Lung (tissue), 17 donors: ENCODE measurements at places on chromosomes 12 and 14. TPM values are rescaled to one million over a fixed set of nuclear protein-coding genes. Genes with fewer than 3 reads are reported as not detected.

GRCh38 chr12:82517808-82518207 is 159.5 kb downstream of the METTL25 start:
- no peaks in the 10 kb centered on the region for H3K4me1 ChIP-seq
- H3K36me3 ChIP-seq = no peaks in the 10 kb centered on the region
- no peak overlapping the region for H3K27ac ChIP-seq
- DNase-seq = no peak
- H3K4me3 ChIP-seq = no peak overlapping the region

DNA sequence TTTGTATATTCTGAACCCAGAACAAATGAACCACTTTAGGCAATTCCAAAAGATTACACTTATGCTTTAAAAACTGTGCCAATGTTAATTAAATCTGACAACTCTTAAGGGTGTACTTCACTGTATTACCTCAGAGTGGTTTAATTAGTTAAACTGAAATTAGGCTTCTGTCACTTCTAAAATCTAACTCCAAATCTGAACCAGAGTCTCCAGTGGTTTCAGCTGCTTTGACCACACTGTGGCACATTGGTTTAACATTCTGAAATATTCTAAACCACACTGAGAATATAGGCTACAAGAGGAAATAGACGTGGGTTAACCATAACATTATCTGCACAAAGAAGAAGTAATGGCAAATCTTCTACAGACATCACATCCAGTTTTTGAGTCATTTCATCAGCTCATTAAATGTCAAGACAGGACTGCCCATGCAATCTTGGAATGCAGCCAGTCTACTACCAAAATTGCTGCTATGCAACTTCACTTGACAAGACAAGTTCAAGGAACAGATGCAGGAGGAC is 94.8 kb downstream of the LRP6 start:
- no peaks in the 10 kb centered on the region for H3K27me3 ChIP-seq
- H3K36me3 ChIP-seq = no peaks in the 10 kb centered on the region
- no peak for DNase-seq
- peaks cover 3% of the 10 kb centered on the region for H3K4me1 ChIP-seq

The TMTC1 gene
- total RNA-seq = 4.0 TPM

- H3K27me3 ChIP-seq = no peaks in the 10 kb centered on the region
- H3K27ac ChIP-seq = no peak overlapping the region
- no peak overlapping the region for H3K4me3 ChIP-seq
- H3K36me3 ChIP-seq = no peaks in the 10 kb centered on the region
These were observed 542.0 kb downstream of the SNAPC1 start for GRCh38 chr14:62304257-62304656.

DNA sequence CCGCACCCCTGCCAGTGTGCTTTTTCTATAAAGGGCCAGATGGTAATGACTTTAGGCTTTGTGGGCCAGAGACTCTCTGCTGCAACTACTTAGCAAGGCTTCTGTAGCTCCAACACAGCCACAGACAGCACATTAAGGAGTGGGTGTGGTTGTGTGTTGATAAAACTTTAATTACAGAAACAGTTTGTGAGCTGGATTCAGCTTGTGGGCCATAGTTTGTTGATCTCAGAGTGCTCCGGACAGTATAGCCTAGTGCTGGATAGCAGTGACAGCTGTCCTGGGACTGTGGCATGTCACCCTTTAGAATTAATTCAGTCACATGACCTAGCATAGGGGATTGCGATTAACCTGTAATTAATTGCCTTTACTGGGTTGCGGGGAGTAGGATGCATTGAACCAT is 109.7 kb downstream of the ZNF664 start:
- no peaks in the 10 kb centered on the region for H3K36me3 ChIP-seq
- DNase-seq = no peak
- H3K4me1 ChIP-seq = no peaks in the 10 kb centered on the region
- H3K4me3 ChIP-seq = no peak overlapping the region

DNA sequence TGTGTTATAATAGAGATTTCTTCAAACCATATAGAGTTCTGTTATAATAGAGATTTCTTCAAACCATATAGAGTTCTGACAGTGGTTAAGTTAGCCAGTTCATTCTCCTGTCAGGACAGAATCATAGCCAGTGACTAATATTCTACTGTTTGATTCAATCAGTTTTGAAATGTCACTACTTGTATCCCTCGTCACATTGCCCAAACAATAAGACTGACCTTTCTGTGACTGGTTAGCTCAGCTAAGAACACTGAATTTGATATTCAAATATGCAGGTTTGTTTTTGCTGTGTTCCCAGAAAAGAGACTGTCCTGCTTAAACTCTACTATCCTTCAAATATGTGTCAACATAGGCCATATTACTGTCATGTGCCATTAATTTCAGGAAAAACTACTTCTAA is 74.4 kb downstream of the ALG10B start:
- H3K36me3 ChIP-seq = no peaks in the 10 kb centered on the region
- H3K27me3 ChIP-seq = no peaks in the 10 kb centered on the region
- no peaks in the 10 kb centered on the region for H3K4me1 ChIP-seq
- H3K4me3 ChIP-seq = no peak overlapping the region
- no peak for DNase-seq

GRCh38 chr14:54267172-54267571 is 129.6 kb upstream of the CDKN3 start:
- H3K27ac ChIP-seq = no peak overlapping the region
- DNase-seq = peak; percentile 21
- H3K4me3 ChIP-seq = no peak overlapping the region
- no peaks in the 10 kb centered on the region for H3K36me3 ChIP-seq

The HOTAIR gene
- 0.15 TPM for total RNA-seq

GRCh38 chr14:98714626-98715425 is 557.2 kb downstream of the BCL11B start:
- H3K4me3 ChIP-seq = no peak overlapping the region
- H3K4me1 ChIP-seq = no peaks in the 10 kb centered on the region
- H3K36me3 ChIP-seq = no peaks in the 10 kb centered on the region
- H3K27me3 ChIP-seq = no peaks in the 10 kb centered on the region
- no peak for DNase-seq

- H3K27me3 ChIP-seq = peaks cover 9% of the 10 kb centered on the region
- no peak overlapping the region for H3K4me3 ChIP-seq
- no peaks in the 10 kb centered on the region for H3K4me1 ChIP-seq
These were observed 96.1 kb upstream of the DIO3 start for GRCh38 chr14:101464984-101465794.

GRCh38 chr14:86039176-86039575 is 509.2 kb downstream of the FLRT2 start:
- no peaks in the 10 kb centered on the region for H3K27me3 ChIP-seq
- DNase-seq = no peak
- no peaks in the 10 kb centered on the region for H3K4me1 ChIP-seq
- no peak overlapping the region for H3K27ac ChIP-seq
- no peak overlapping the region for H3K4me3 ChIP-seq

The NOVA1 gene
- total RNA-seq = 10.0 TPM
